ENCODE measurements at places on chromosomes 3 and 15. TPM values are rescaled to one million over a fixed set of nuclear protein-coding genes. Genes with fewer than 3 reads are reported as not detected.
A peak's percentile ranks its signal among the peaks of the same experiment; 100 is the strongest.

GRCh38 chr15:51842265-51842664 lies 12.8 kb downstream of the TMOD3 start:
- peaks cover 61% of the 10 kb centered on the region for H3K4me1 ChIP-seq
- peak overlapping the region; percentile 43 for H3K27ac ChIP-seq
- H3K27me3 ChIP-seq: no peaks in the 10 kb centered on the region
- no peak overlapping the region for H3K4me3 ChIP-seq

GRCh38 chr15:68045289-68046265 lies 8.5 kb upstream of the PIAS1 start:
- no peak for DNase-seq
- H3K4me1 ChIP-seq: no peaks in the 10 kb centered on the region
- H3K4me3 ChIP-seq: no peak overlapping the region
- H3K36me3 ChIP-seq: no peaks in the 10 kb centered on the region
- H3K27ac ChIP-seq: no peak overlapping the region

- no peaks in the 10 kb centered on the region for H3K36me3 ChIP-seq
- H3K27ac ChIP-seq: no peak overlapping the region
- H3K27me3 ChIP-seq: peaks cover 12% of the 10 kb centered on the region
- no peak overlapping the region for H3K4me3 ChIP-seq
- DNase-seq: peak; percentile 90
- H3K4me1 ChIP-seq: no peaks in the 10 kb centered on the region
Measured at GRCh38 chr3:70550723-70551319, 238.4 kb upstream of the MDFIC2 start.

Gene KCNMB3
- 0.70 TPM for total RNA-seq

- no peaks in the 10 kb centered on the region for H3K4me1 ChIP-seq
- DNase-seq: no peak
- no peaks in the 10 kb centered on the region for H3K36me3 ChIP-seq
- H3K27me3 ChIP-seq: peaks cover 26% of the 10 kb centered on the region
Measured at GRCh38 chr15:100909565-100909964, 9.6 kb upstream of the LRRK1 start.

- H3K27me3 ChIP-seq: no peaks in the 10 kb centered on the region
- DNase-seq: no peak
- H3K4me1 ChIP-seq: no peaks in the 10 kb centered on the region
- no peaks in the 10 kb centered on the region for H3K36me3 ChIP-seq
Measured at GRCh38 chr15:53171571-53171970, 381.4 kb upstream of the ONECUT1 start.

DNA sequence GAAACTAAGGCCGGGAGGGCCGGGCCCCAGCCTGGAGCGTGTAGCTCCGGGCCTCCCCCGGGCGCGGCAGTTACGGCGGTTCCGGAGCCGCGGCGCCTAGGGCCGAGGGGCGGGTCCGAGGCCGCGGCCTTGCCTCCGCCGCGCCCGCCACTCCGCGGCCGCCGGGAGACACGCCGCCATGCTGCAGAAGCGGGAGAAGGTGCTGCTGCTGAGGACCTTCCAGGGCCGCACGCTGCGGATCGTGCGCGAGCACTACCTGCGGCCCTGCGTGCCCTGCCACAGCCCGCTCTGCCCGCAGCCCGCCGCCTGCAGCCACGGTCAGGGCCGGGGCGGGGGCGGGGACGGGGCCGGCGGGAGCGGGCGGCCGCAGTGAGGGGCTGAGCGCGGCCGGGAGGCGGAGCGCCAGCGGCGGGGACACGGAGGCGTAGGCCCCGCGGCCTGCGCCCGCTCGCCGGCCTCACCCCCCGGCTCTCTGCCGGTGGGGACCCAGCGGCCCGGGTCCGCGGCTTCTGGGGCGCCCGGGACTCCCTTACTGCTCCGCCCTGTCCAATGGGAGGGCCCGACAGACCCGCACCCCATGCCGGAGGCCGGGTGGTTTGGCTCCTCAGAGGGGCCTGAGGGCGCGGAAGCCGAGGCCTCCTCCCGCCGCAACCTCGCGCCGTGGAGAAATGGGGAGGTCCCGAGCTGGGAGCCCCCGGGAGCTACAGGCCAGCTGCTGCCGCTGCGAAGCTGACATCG lies at the start of gene DIS3L:
Gene DIS3L (plus strand): TSS at position 150 of the 738 bp plus-strand sequence. CDS start 29 bp downstream, at position 179.
- peak; percentile 93 for DNase-seq
- H3K27me3 ChIP-seq: peaks cover 2% of the 10 kb centered on the region
- H3K36me3 ChIP-seq: peaks cover 13% of the 10 kb centered on the region
- H3K27ac ChIP-seq: peak within 1 kb of the TSS; percentile 94
- H3K4me1 ChIP-seq: peaks cover 40% of the 10 kb centered on the region

GRCh38 chr3:107985496-107985895 lies 105.3 kb downstream of the CD47 start:
- H3K4me1 ChIP-seq: peaks cover 13% of the 10 kb centered on the region
- peaks cover 2% of the 10 kb centered on the region for H3K36me3 ChIP-seq
- peak overlapping the region; percentile 57 for H3K27ac ChIP-seq
- no peaks in the 10 kb centered on the region for H3K27me3 ChIP-seq

Gene SMCO1
- not detected for total RNA-seq

DNA sequence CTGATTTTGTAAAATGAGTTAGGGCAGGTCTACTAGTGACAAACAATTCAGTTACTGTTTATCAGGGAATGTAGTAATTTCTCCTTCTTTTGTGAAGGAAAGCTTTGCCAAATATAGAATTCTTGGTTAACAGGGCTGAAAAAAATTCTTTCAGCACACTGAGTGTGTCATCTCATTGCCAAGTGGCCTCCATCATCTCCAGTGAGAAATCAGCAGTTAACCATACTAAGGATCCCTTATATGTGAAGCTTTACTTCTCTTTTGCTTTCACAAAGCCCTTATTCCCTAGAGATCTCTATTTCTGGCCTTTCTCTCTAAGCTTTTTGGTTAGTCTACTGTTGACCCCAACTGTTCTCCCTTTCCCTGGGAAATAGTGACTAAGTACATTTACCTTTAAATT lies 269.1 kb downstream of the SCAPER start:
- no peak overlapping the region for H3K4me3 ChIP-seq
- H3K27me3 ChIP-seq: no peaks in the 10 kb centered on the region
- H3K4me1 ChIP-seq: no peaks in the 10 kb centered on the region
- no peak overlapping the region for H3K27ac ChIP-seq
- H3K36me3 ChIP-seq: peaks cover 10% of the 10 kb centered on the region

Gene SERINC4
- 0.28 TPM for total RNA-seq

Gene THRB
- total RNA-seq: not detected

DNA sequence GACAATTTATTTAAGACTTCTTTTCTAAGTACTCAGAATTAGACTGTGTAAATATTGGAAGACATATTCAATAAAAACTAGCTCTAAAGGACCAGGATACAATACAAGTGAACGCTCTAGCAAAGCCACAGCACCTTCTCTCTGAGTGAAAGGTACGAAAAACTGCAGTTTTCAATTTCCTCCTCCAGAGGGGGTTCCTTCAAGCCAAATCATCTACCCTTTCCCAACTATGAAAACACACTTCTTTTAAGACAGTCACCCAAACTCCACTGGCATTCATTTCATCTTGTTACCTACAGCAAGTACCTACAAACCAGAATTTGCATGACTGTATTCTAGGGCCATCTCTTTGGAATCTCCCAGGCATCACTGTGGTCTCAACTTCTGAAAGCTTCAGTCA lies 165.8 kb downstream of the ERC2 start:
- H3K36me3 ChIP-seq: no peaks in the 10 kb centered on the region
- H3K27ac ChIP-seq: no peak overlapping the region
- H3K27me3 ChIP-seq: peaks cover 3% of the 10 kb centered on the region

- no peaks in the 10 kb centered on the region for H3K36me3 ChIP-seq
- no peaks in the 10 kb centered on the region for H3K27me3 ChIP-seq
- H3K27ac ChIP-seq: no peak overlapping the region
- DNase-seq: no peak
- H3K4me1 ChIP-seq: no peaks in the 10 kb centered on the region
Measured at GRCh38 chr3:167497903-167498302, 24.1 kb upstream of the SERPINI2 start.

- H3K27ac ChIP-seq: peak overlapping the region; percentile 55
- DNase-seq: no peak
- H3K4me1 ChIP-seq: peaks cover 18% of the 10 kb centered on the region
- H3K36me3 ChIP-seq: no peaks in the 10 kb centered on the region
Measured at GRCh38 chr3:100333970-100334487, 528 bp upstream of the NIT2 start.

DNA sequence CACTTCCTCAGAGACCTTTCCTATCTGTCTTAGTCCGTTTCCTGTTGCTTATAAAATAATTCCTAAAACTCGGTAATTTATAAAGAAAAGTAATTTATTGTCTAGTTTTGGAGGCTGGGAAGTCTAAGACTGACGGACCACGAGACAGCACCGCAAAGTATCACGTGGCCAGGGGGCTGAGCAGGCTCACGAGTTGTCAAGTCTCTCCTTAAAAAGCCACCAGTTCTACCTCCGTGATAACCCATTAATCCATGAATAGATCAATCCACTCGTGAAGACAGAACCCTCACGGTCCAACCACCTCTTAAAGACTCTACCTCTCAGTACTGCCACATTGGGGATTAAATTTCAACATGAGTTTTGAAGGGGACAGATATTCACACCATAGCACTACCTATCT lies 821 bp downstream of the LINS1 start:
- H3K4me1 ChIP-seq: peaks cover 60% of the 10 kb centered on the region
- H3K4me3 ChIP-seq: no peak overlapping the region
- no peak overlapping the region for H3K27ac ChIP-seq
- DNase-seq: peak; percentile 87

DNA sequence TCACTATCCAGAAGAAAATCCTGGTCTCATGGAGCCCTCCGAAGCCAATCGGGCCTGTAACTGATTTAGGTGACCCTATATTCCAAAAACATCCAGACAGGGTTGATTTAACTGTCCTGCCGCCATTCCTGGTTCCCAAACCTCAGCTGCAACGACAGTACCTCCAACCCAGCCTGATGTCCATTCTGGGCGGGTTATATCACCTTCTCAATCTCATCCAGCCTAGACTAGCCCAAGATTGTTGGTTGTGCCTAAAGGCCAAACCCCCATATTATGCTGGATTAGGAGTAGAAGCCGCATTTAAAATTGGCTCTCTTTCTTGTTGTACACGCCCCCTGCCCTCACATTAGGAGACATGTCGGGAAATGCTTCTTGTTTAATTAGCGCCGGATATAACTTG lies 36.7 kb downstream of the ZBTB11 start:
- no peaks in the 10 kb centered on the region for H3K36me3 ChIP-seq
- H3K27ac ChIP-seq: no peak overlapping the region
- H3K4me3 ChIP-seq: no peak overlapping the region
- no peaks in the 10 kb centered on the region for H3K27me3 ChIP-seq
- peaks cover 18% of the 10 kb centered on the region for H3K4me1 ChIP-seq

Gene AGTR1
- total RNA-seq: not detected
